GM06990 (cell line): ENCODE measurements at places on chromosomes 12 and 14.

- no peak for DNase-seq
Measured at GRCh38 chr14:91329486-91330014, 85.0 kb upstream of the GPR68 start.

DNA sequence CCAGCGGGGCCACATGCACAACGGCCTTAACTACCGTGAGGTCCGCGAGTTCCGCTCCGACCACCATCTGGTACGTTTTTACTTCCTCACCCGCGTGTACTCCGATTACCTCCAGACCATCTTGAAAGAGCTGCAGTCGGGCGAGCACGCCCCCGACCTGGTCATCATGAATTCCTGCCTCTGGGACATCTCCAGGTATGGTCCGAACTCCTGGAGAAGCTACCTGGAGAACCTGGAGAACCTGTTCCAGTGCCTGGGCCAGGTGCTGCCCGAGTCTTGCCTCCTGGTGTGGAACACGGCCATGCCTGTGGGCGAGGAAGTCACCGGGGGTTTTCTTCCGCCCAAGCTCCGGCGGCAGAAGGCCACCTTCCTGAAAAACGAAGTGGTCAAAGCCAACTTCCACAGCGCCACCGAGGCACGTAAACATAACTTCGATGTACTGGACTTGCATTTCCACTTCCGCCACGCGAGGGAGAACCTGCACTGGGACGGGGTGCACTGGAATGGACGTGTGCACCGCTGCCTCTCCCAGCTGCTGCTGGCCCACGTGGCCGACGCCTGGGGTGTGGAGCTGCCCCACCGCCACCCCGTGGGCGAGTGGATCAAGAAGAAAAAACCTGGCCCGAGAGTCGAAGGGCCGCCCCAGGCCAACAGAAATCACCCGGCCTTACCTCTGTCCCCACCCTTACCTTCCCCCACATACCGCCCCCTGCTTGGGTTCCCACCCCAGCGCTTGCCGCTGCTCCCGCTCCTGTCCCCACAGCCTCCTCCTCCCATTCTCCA, 155.7 kb upstream of the AMIGO2 start:
- no peak for DNase-seq

- no peak for DNase-seq
Measured at GRCh38 chr12:103600967-103601728, 14.1 kb downstream of the STAB2 start.

- no peak for DNase-seq
Measured at GRCh38 chr12:10169104-10169503, 2.8 kb downstream of the OLR1 start.

DNA sequence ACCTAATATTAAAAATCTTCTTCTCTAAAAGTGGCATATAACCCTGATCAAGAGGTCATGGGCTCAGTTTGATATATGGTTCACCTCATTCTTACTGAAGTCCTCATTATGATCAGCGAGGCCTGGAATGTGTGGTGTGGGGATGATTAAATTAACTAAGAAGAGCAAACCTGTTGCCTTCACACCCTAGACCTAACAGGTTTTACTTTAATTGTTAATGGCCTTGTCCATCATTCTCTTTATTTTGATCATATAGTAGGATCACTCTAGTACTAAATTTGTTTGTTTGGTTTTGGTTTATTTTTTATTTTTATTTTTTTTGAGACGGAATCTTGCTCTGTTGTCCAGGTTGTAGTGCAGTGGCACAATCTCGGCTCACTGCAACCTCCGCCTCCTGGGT, 43.5 kb downstream of the VEZT start:
- DNase-seq = no peak

- no peak for DNase-seq
Measured at GRCh38 chr12:63292471-63293221, 141.6 kb upstream of the AVPR1A start.

DNA sequence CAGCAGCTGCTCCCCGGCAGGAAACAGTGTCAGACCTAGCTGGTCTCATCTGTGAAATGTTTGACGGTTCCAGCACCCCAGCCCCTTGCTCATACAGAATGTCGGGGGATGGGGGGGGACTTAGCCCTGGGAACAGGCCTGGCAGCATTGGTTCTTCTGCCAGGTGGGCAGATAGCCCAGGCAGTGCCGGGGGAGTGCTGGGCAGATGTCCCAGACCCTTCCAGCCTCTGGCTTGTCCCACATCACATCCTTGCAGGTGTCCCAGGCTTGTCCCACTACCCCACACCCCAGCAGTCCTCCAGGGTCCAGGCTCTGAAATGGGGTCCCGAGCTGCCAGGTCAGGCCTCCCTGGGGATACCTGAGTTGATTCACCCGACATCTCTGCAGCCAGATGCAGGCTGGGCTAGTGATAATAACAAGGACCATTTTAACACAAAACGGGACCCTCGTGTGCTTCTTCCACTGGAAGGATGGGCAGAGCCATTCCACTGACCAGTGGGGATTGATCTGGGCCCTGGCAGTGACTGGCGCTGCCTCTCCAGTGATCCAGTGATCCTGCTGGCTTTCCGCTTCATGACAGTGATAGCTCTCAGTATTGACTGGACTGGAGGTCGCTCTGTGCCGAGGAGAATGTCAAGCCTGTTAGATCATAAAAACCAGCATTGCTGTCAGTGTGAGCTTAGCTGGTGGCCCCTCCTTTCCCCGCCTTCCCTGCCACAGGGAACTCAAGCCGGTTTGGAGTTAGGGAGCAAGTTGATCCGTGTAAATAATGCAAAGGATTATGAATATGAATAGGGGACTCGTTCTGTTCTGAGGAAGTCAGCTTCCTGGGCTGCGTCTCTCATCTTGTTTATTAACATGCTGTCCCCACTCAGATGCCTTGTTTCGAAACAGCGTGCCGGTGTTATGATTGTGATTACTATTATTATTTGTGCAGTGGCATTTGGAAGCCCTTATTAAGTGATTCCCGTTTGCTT, 180.6 kb downstream of the AACS start:
- DNase-seq = no peak

DNA sequence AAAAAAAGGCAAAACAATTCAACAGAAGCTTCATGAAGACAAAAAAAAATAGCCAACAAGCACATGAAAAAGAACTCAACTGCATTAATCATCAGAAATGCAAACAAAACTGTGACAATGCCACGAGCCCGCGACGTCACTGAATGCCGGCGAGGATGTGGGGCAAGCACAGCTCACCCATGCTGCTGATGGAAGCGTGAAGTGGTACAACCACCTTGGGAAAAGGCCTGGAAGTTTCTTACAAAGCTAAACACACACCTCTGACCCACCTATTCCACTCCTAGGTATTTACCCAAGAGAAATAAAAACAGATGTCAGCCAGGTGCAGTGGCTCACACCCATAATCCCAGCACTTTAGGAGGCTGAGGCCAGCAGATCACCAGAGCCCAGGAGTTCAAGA, 10.5 kb downstream of the BTBD6 start:
- no peak for DNase-seq

- no peak for DNase-seq
Measured at GRCh38 chr14:101371799-101372793, 189.2 kb upstream of the DIO3 start.

GRCh38 chr14:72786378-72787350, 107.2 kb downstream of the DPF3 start:
- no peak for DNase-seq

DNA sequence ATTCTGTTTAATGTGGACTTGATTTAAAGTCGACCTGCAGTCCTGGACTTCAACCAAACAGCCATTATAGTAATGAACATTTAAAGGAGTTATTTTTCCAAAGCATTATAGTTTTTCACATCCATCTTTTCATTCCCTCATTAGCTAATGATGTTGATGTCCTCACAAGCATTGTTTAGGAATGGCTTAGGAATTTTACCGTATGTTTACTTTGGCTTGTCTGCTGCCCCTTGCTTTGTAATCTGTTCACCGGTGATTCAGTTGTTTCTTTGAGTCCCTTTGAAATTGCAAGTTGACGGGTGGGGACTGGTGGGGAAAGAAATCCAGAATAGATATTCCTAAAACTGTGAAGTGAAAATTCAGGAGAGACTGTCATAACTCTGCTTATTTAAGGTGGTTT, 25.4 kb downstream of the PRKCH start:
- no peak for DNase-seq

DNA sequence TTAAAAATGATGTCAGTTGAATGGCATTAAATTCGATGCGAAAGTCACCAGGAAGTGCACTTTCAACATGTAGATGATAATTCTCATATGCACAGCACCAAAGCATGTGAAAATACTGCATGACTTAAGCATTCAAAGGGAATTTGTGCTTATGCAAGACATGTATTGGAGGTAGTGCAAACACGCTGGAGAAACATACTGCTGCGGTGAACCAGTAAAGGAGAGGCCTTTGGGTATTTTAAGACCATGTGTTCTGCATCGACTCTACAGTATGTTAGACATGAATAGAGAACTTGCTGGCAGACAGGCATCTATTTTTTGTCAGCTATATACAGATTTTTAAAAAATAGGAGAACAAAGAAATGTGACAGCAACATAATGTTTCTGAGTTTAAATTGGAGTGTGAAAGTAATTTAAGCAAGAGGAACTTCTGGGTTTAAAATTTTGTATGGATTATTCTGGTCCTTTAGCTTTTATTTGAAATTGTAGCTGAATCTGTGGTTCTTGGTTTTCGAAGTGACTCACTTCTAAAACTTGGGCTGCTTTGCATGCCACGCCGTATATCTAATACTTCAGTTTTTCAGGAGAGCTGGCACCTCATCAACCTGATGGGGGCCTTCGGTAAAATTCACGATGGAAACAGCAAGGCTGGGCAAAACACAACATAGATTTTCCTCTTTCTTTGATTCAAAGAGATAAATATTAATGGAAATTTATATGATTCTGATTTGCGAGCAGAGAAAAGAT, 408.7 kb downstream of the APAF1 start:
- no peak for DNase-seq

DNA sequence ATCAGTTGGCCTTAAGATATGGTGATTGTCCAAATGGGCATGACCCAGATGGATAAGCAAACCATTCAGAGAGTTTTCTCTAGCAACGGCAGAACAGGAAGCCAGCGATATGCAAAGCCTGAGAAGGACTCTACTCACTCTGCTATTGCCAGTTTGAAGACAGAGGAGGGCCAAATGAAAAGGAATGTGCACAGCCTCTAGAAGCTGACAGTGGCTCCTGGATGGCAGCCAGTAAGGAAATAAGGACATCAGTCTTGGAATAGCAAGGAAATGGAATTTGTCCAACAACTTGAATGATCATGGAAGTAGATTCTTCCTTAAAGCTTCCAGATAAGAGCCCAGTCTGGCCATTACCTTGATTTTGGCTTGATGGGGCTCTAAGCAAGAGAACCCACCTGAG, 60.0 kb downstream of the TMTC2 start:
- DNase-seq = no peak

DNA sequence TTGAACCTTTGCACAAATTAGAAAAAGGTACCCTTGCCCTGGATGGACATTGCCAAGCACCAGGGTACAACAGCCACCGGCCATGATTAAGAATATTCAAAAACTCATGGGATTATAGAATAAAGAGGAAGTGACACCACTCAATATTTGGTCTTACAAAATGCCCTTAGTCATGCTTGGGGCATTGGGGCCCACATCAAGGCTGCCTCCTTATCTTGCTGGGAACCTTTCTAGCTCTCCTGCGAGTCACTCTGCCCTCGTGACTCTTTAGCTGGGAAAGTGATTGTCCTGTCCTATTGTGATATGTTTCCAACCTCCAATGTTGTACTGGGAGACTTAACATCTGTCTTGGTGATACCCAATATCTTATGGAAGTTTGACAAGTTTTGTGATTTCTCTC, 57.8 kb downstream of the GTF2A1 start:
- DNase-seq = no peak

DNA sequence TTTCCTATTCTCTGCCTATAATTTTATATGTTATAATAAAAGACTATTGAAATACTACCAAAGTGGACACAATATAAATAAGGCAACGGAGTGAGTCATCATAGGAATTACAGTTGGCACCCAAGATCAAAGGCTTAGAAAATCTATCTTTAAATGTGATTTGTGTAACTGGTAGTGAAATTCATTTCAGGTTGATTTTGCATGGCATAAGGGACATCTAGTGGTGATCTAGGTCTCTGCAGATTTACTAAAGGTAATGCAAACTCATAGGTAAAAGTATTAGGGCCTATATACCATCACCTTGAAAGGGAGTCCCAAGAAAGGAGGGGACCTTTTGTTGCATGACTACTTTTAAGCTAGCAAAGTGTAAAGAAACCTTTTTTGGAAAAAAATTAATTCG, 527.2 kb downstream of the NRXN3 start:
- no peak for DNase-seq

- DNase-seq = no peak
Measured at GRCh38 chr14:100092832-100093231, 27.6 kb downstream of the EVL start.

DNA sequence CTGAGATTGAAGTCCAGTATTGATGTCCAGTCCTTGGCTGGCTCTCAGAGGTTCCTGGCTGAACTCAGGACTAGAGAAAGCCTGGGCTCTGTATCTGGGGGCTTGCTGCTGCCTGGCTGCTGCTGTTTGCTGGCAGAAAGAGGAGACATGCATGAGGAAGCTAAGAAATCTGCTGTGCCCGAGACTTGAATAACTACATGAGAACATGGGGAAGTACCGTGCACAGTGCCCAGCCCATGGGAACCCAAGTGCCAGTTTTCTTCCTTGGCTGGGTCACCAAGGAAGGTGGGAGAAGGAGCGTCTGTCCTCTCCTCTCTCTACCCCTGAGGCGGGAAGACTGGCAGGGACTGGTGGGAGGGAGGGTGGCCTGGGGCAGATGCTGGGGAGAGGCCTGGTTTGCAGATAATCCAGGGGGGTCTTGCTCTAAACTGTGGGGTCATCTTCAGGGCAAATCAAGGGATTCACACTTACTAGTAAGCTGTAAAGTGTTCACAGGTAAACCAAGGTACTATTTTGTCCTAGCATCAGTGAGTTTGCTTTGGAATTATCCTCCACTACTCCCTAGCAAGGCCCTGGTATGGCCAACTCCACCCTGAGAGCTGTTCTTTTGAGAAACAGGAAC, 13.8 kb upstream of the ZFP36L1 start:
- no peak for DNase-seq

DNA sequence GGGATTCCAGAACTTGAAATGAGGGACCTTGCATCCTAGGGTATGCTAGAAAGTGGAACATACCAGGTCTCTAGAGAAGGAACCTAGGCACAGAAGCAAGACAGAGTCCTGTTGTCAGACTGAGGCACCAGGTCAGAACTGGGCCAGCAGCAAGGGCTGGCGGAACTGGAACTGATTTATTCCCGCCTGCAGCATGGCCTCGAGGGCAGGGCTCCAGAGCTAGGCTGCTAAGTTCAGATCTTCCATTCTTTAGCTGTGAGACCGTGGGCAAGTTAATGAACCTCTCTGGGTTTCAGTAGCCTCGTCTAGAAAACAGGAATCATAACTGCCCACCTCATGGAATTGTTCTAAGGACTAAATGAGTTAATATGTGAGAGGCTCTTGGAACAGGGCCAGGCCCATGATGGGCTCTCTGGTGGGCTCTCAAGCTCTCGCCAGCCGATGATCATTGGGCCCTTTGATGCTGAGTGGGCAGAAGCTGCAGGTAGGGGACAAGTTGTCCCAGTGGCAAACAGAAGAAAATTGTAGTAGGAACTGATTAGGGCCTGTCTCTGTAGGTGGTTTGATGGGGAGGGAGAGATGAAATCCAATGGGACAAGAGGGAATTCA, 199.8 kb downstream of the ZFP36L1 start:
- no peak for DNase-seq
